Sigmoid colon (tissue), 7 donors: ENCODE measurements at places on chromosomes 11 and 22. TPM values are rescaled to one million over a fixed set of nuclear protein-coding genes. Genes with fewer than 3 reads are reported as not detected.

The NNMT gene
- total RNA-seq: 126 TPM

The LGALS12 gene
- not detected for total RNA-seq

The RFPL3 gene
- not detected for total RNA-seq

The POTEH gene
- not detected for total RNA-seq

The ZNRD2 gene
- 61.0 TPM for total RNA-seq

The GNAZ gene
- total RNA-seq: 22.8 TPM

The TEX54 gene
- total RNA-seq: not detected

The OR51B5 gene
- total RNA-seq: 1.3 TPM

The OR10AG1 gene
- not detected for total RNA-seq

- DNase-seq: no peak
Observed at GRCh38 chr11:20926799-20927540, 257.6 kb downstream of the NELL1 start.

GRCh38 chr11:133216813-133217212 lies 315.5 kb downstream of the OPCML start:
- DNase-seq: no peak

- DNase-seq: no peak
Observed at GRCh38 chr11:110124605-110125004, 31.4 kb downstream of the ZC3H12C start.

DNA sequence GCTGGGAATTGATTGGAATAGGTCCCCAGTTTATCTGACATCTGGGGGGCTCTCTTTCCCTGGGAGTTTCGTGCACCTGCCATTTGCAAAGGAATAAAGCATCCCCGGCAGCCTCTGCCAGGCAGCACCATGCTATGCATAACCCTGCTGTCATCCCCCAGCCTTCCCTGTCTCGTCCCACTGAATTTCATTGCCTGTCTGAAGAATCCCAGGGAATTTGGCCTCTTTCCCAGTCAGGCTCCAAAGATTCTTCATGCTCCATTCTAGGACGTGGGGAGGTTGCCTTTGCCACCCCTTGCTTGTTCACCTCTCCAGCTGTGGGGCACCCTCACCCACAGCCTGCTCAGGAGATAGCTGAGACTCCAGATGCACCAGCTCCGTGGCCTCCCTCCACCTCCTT lies 195.1 kb upstream of the TBCEL start:
- DNase-seq: no peak

DNA sequence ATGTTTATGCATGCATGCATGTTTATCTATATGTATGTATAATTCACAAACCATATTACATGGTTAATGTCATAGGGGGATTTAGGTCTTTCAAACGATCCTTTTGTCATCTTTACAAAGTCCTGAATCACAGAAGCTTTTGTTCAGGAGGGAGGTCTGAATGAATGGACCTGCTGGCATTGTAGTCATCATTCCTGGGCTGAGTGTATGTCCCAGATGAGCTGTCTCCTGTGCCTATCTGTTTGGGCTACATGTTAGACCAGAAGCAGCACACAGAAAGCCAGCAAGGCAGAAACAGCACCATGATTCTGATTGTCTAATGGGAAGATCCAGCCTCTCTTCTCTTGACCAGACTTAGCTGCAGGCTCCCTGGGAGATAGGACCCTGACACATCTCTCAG lies 69.5 kb downstream of the ADM start:
- DNase-seq: no peak

DNA sequence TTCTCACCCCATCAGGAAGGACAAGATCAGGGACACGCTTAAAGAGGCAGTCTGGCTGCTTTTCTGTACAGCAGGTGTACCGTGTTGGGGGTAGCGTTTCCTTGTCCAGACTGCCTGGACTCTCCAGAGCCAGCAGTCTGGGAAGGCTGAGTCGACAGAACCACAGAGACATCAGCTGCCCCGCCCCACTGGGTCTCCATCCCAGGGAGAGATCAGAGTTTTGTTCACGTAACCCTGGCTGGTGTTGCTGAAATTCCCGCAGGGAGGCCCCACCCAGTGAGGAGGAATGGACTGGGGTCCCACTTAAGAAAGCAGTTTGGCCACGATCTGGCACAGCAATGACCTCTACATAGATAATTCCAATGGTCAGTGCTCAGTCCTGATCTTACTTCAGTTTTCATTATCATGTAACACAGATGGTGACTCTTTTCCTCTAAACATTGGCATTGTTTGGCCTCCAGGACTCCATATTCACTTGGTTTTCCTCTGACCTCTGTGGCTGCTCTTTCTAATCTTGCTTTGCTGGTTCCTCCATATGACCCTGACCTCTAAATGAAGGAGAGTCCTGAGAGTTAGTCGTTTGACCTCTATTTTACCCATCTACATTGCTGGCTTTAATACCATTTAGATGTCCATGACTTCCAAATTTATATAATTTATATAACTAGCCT lies 89.6 kb upstream of the LRRC55 start:
- DNase-seq: no peak

DNA sequence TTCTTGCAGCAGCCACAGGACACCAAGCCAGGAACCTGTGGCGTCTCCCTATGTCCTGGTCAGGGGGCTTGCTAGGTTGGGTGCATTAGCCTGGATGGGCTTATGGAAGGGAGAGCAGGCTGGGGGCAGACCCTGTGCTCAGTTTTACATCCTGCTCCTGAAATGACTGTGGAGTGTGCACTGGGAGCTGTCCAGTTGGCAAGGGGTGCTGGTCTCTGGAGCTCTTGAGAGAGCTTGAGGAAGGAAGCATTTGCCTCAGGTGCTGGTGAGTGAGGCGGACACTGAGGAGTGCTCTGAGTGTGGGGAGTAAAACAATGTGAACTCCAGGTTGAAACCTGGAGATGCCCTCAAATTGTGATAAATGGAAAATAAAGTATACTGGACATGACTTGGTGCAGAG lies 3.4 kb downstream of the SCGB1D4 start:
- no peak for DNase-seq

DNA sequence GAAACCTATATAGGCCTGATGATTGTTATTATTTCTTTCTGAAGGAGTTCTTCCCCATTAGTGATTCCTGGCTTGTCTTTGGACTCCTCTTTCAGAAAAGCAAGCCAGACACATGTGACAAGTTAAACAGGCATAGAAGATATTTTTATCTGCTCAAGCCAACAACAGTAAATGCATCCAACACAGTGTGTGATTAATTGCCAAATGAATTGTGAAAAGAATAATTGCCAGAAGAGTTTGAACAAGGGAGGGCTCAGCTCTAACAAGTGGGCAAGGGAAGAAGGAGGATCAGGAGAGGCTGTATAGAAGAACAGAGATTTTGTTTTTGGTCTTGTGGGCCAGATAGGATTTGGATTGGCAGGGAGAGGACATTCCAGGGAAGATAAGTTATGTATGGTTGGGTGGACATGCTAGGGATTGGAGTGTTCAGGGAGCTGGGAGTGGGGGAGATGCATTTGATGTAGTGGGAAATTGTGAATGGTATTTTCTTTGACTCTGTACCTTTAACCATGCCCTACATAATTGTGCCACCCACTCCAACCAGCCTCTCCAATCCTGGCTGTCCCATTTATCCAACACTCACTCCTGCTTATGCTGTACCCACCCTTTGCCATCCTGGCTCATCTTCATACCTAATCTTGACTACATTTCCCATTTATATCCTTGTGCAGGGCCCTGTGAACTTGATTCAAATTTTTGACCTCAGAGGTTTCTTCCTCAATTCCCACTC lies 172.8 kb downstream of the RRAS2 start:
- no peak for DNase-seq

DNA sequence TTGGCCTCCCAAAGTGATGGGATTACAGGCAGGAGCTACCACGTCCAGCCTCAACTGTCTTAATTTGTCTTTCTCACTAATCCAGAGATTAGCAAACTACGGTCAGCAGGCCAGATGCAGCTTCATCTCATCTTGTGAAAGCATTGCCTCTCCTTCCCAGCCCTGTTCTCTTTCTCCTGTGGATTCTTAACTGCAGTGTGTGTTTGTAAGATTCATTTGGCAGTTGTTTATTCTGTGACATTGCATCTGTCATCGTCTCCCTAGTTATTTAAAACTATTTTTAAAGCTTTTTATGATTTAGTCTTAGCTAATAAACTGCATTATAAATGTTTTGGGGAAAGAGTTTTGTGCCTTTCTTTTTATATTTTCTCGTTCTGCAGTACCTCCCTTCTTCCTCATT lies 29.2 kb downstream of the RNF169 start:
- no peak for DNase-seq

- no peak for DNase-seq
Observed at GRCh38 chr22:49761836-49762235, 65.8 kb downstream of the BRD1 start.

GRCh38 chr22:35618427-35619223 lies 1.5 kb upstream of the MB start:
- no peak for DNase-seq

DNA sequence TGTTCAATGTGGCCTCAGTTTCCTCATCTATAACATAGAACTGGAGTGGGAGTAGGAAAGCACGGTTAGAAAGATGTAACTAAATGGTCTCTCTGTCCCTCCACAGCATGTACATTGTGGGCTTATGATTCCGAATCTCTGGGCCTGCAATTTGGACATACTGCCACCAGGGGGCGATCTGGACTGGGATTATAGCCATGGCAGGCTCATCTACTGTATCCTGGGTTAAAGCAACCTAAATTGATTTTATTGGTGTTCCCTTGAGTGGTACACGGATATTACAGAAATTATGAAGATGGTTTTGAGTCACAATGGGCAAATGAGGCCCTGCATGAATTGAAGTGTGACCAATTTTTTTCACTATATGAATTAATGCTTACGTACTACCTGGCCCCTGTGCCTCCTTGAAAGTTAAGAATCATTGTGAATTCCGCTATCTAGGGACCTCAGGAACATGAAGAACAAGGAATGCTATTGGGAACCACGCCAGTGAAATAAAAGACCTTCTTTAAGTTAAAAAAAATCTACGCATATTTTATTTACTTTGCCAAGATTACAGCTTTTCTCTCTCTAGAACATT lies 32.9 kb downstream of the TST start:
- DNase-seq: no peak

- DNase-seq: no peak
Observed at GRCh38 chr22:29772170-29772641, 5.0 kb downstream of the UQCR10 start.

DNA sequence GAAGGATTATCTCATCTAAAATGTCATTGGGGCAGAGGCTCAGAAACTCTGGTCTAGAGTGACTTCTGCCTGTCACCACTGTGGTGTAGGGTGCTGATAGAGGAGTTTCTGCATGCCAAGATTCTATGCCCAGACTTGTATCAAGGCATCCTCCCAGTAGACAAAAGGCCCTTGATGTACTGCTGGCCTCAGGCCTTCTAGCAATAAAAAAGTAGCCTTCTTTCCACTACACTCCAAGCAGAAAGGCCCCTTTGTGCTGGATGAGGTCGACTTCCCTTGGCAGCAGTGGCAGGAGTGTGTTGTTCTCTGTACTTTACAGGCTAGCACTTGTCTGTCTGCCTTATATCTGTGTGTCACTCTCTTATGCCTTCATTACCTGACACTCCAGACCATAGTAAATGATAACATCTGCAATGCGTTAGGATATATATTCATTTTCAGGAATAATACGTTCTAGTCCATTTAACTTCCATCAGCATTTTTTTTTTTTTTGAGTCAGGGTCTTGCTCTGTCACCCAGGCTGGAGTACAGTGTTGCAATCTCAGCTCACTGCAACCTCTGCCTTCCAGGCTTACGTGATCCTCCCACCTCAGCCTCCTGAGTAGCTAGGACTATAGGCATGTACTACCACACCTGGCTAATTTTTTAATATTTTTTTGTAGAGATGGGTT lies 49.5 kb upstream of the RRM1 start:
- DNase-seq: no peak

GRCh38 chr11:101914341-101914737 lies 471 bp upstream of the CEP126 start:
- DNase-seq: no peak
